ENCODE measurements at places on chromosomes 4 and X.

- DNase-seq: no peak
Observed at GRCh38 chr4:7167706-7168105, 24.6 kb upstream of the SORCS2 start.

GRCh38 chr4:82043081-82043808 lies 330.5 kb downstream of the HNRNPD start:
- DNase-seq: no peak

- no peak for DNase-seq
Observed at GRCh38 chrX:102832661-102833060, 104.4 kb upstream of the RAB40AL start.

DNA sequence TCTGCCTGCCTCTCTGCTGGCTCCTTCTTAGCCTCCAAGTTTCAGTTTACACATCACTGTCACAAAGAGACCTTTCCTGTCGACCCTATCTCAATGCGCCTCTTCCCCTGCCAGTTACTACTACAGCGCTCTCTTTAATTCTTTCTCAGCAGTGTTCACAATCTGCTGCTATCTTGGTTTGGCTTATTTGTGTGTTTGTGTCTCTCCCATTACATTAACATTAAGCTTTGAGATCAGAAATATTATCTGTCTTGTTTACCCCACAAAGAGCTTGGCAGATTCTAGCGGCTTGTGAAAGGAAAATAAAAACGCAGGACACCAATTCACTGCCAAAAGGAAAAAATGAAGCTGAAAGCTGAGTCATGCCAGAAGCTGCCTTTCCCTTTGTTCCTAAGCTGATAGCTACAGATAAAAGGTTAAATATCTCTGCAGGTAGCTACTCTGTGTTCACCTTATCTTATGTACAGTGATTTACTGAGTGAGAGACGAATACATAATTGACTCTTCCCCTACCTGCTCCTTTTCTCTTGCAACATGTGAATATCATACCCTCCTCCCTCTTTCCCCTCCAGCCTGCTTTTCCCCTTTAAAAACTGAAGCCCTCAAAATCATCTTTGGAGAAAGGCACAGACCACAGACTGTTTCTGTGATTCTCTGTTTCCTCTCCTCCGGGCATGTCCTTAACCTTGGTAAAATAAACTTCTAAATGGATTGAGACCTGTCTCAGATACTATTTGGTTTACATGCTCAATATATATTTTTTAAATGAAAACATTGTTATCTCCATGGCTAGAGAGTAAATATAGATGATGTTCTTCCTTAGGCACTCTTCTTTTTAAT lies 19.3 kb upstream of the SLC9A7 start:
- DNase-seq: no peak

- DNase-seq: no peak
Observed at GRCh38 chr4:87360338-87360935, 30.6 kb downstream of the HSD17B11 start.

- DNase-seq: no peak
Observed at GRCh38 chrX:153463031-153463430, 7.3 kb downstream of the HAUS7 start.

All from neuronal stem cell (in vitro differentiated cells).